ENCODE measurements at places on chromosomes 4 and X.

DNA sequence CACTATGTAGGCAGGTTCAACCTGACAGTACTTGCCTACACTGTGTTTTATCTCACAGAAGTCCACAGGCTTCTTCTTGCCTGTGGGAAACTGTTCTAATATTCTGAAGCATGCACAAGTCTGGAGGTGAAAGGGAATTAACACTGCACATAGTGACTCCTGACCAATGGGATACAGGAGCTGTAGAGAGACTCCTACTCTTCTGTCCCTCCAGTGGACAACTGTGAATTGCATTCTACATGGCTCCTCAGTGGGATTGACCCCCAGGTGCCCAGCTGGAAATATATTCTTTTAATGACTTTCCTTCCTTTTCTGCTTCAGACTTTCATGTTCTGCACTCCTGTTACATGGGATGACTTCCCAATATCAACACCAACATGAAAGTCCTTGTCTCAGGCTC lies 8.2 kb upstream of the YIPF6 start:
- no peak for DNase-seq

GRCh38 chrX:24260842-24261550 lies 52.9 kb downstream of the SUPT20HL2 start:
- DNase-seq: no peak

GRCh38 chr4:20652226-20652885 lies 47.9 kb upstream of the PACRGL start:
- no peak for DNase-seq

DNA sequence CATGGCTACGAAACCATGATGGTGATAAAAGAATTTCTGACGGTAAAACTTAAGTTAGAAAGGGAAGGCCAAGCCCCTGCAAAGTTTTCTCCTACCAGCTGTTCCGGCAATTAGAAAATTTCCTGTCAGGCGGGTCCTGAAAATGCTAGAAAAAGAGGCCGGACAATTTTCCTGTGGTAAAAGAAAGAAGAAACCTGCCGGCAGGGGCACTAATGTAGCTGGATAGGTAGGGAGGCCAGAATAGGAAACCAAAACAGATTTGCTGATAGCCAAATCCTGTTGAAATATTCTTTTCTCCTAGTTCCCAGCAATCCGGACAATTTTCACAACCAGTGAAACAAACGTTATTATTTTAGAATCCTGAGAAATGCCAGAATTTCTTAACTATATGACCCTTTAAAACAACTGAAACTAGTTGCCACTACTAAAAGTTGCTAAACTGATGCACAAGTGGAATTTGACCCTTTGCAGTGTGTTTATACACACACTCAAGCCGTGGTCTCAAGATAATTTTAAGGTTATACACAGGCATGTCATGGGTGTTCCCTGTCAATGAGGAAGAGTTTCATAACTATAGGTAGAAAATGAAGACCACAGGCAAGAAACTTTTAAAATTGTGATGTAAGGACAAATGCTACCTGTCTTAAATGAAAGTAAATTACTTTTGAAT lies 47.7 kb downstream of the RPS6KA3 start:
- DNase-seq: no peak

DNA sequence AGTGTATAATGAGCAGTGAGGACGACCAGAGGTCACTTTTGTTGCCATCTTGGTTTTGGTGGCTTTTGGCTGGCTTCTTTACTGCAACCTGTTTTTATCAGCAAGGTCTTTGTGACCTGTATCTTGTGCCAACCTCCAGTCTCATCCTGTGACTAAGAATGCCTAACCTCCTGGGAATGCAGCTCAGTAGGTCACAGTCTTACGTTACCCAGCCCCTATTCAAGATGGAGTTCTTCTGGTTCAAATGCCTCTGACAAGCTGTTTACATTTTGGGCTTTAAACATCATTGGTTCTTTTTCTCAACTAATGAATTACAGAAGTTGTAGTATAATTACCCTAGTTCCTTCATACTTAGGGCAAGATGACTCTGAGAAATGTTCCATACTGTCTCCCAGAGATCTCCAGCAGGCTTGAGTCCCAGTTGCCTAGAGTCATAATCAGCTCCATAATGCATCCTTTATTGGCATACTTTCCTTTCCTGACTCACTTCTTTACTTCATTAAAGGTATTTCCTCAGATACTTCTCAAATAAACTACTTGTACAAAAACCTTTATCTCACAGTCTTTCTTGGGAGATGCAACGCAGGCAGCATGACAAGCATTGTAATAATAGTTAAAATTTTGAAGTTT lies 136.5 kb downstream of the KDM6A start:
- DNase-seq: no peak

GRCh38 chrX:83511208-83511607 lies 3.1 kb downstream of the POU3F4 start:
- no peak for DNase-seq

GRCh38 chr4:1309261-1310010 lies 19.7 kb downstream of the MAEA start:
- DNase-seq: peak; percentile 24

GRCh38 chr4:140162596-140162995 lies 8.6 kb upstream of the MAML3 start:
- DNase-seq: no peak

- no peak for DNase-seq
Observed at GRCh38 chr4:100360211-100360610, 157.6 kb downstream of the EMCN start.

DNA sequence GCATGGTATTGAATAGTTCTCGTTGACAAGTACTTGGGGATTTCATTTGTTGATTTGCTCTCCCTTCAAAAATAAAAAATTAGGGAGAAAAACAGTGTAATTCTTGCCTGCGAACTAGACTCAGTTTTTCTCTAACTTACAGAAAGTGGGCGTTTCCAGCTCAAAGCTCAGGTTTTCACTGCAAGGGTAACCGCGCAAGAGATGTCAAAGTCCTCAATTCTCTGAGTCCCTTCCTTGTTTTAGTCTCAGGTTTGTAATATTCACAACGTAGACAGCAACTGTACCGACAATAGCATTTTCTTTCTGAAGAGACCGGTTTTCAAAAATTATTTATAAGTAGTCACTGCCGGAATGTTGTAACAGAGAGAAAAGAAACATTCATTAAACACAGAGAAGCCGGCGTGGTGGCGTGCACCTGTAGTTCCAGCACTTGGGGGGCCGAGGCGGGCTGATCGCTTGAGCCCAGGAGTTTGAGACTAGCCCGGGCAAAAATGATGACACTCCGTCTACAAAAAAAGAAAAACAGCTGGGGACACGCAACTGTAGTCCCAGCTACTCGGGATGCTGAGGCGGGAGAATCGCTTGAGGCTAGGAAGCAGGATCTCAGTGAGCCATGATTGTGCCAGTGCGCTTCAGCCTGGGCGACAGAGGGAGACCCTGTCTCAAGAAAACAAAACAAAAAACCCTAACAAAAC lies 774 bp downstream of the ZCCHC4 start:
- DNase-seq: no peak

DNA sequence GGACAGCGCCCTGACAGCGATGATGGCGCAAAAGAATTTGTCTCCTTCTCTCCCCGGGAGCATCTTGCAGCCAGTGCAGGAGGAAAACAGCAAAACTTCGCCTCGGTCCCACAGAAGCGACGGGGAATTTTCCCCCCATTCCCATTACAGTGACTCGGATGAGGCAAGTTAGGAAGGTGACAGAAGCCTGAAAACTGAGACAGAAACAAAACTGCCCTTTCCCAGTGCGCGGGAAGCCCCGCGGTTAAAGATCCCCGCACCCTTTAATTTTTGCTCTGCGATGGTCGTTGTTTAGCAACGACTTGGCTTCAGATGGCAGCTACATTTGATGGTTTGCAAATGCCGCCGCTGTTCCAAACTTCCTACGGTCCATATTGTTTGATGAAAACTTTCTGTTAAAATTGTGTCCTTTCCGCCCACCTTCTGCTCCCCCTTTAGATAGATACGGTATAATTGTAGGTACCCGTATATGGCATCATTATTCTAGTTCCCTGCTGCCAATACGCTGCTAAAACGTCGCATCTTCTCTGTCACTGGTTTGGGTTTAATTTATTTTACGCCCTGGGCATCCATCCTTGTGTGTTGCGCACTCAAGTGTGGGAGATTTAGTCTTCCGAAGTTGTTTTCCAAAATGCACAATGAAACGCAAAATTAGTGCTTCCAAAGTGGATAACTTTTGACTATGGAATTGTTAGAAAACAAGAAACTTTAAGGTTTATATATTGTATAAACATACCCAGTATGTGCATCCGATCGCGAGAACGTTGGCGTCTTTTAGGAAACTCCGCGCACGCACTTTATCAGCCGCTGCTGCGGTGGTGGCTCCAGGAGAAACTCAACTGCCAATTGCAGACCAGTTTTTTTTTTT lies 1.5 kb downstream of the ATOH1 start:
- no peak for DNase-seq

- no peak for DNase-seq
Observed at GRCh38 chr4:625631-626161, 323 bp downstream of the PDE6B start.

- DNase-seq: no peak
Observed at GRCh38 chrX:128862557-128862956, 660.7 kb downstream of the SMARCA1 start.

GRCh38 chr4:123522646-123523045 lies 126.1 kb downstream of the SPRY1 start:
- no peak for DNase-seq

GRCh38 chrX:69507500-69507789 lies 3.3 kb downstream of the NALF2 start:
- DNase-seq: no peak

DNA sequence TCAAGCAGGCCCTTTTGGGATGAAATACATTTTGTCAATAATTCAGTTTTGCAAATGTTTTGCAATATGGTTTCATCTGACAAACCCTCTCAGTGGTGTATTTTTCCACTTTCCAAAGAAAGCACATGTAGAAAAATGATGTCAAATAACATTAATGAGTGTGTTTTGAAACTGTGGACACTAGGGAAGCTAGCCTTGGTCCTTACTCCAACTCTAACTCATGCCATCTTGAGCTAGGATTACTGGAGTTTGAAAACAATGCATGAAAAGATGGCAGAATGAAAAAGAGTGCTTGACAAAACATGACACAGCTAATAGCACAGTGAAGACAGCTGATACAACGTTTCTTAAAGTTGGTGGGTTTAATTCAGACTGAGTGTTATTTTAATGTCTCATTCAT lies 41.4 kb downstream of the HAND2 start:
- DNase-seq: no peak

DNA sequence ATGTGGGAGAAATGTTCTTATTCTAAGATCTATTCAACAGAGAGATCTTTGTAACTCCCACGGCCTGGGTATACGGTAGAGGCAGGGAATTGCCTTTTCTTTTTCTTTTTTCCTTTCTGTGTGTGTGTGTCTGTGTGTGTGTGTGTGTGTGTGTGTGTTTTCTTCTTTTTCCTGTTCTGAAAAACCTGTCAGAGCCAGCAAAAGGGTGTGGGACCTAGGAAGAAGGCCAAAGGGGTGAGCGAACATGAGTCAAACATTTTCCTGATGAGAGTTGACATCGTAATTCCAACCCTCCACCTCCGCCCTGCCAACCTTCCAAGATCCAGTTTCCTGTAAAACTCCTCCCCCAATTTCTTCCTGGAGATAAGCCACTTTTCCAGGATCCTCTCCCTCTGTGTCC lies 2.8 kb upstream of the CHIC2 start:
- DNase-seq: no peak

- no peak for DNase-seq
Observed at GRCh38 chrX:3029129-3029528, 12.1 kb upstream of the ARSF start.

GRCh38 chr4:5517372-5517771 lies 191.0 kb downstream of the EVC2 start:
- DNase-seq: no peak

GRCh38 chr4:7360806-7361205 lies 73.9 kb downstream of the PSAPL1 start:
- DNase-seq: no peak

DNA sequence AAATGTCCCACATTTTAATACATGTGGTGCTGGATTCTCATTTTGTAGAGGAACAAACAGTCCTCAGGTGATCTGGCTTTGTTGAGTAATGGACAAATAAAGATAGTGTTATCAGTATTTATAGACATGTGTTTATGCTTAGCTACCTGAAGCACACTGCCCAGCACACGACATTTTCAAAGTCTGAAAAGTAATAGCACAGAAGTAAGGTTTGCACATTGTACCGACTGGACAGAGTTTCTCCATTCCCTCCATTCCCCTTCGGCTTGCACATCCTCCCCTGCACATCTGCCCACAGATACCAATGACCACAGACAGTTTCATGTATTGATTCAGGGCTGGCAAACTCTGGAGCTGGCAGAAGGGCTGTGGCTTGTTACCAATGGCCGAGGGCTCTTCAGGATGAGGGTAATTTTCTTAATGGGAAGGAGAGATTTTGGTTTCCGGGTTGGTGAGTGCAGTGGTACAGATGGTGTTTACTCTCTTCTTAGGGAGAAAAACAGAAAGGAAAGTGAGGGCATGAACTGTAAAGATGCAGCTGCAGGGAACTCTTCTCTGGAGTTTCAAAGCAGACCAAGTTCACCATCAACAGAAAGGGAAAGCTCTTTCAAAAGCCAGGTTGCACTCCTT lies 2.3 kb downstream of the GRPR start:
- no peak for DNase-seq

DNA sequence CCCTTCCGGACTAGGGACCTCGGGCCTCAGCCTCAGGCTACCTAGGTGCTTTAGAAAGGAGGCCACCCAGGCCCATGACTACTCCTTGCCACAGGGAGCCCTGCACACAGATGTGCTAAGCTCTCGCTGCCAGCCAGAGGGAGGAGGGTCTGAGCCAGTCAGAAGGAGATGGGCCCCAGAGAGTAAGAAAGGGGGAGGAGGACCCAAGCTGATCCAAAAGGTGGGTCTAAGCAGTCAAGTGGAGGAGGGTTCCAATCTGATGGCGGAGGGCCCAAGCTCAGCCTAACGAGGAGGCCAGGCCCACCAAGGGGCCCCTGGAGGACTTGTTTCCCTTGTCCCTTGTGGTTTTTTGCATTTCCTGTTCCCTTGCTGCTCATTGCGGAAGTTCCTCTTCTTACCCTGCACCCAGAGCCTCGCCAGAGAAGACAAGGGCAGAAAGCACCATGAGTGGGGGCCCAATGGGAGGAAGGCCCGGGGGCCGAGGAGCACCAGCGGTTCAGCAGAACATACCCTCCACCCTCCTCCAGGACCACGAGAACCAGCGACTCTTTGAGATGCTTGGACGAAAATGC lies at the start of gene WAS:
Gene WAS (plus strand): TSS at position 389 of the 572 bp plus-strand sequence. CDS start 55 bp downstream, at position 444.
- no peak for DNase-seq

DNA sequence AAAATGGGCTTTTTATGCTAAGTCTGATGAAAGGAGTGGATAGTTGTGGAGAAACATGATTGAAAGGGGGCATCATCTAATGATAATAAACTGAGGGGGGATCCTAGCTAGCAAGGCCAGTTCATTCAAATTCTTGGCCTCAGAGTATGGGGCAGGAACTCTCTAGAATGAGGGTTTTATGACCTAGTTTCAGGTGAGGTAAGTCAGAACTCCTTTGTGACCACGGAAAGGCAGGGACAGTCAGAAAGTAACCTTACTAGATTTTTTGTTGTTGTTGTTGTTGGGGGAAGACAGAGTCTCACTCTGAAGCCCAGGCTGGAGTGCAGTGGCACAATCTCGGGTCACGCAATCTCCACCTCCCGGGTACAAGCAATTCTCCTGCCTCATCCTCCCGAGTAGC lies 1.5 kb upstream of the PAQR3 start:
- DNase-seq: no peak

- DNase-seq: no peak
Observed at GRCh38 chr4:48974979-48975640, 11.0 kb upstream of the CWH43 start.

GRCh38 chr4:170399581-170400293 lies 310.0 kb upstream of the AADAT start:
- DNase-seq: no peak

GRCh38 chrX:1316527-1316926 lies 20.1 kb upstream of the IL3RA start:
- DNase-seq: no peak

GRCh38 chr4:88008122-88008742 lies 797 bp downstream of the PKD2 start:
- no peak for DNase-seq

All from activated T-cell treated with anti-CD3 and anti-CD28 coated beads for 1 hour (primary cell).